ENCODE measurements at places on chromosomes 6 and 20.

GRCh38 chr20:23146181-23146580 lies 60.1 kb upstream of the CD93 start:
- DNase-seq, result no peak

DNA sequence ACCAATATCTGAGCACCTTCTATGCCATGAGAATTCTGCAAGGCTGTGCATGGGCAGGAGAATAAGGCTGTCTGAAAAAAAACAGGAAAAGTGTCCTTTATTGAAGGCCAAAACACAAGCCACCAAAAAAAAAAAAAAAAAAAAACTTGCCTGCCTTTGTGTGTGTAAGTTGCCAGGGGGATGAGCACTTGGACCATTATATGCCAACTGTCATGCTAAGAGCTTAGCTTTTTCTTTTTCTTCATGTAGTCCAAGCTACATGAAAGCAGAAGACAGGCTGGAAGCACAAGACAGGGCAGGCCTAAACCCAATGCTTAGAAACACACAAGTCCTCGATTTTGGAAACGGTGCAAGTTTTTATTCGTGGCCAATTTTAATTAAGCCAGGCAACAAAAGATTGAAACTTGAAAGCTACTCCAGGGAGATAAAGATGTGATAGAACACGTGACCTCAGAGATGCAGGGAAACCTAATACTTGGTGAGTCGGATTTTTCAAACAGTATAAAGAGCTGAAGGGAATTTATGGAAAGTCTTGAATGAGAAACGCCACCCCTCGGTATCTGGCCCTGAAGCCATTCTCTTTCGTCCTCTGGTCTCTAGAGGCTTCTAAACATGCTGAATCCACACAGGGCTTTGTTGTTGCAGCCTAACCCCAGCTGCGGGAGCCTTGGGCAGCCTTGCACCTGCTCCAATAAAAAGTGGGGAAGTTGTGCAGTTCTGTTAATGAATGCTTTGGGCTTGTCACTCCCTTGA lies 8.6 kb downstream of the BMP7 start:
- no peak for DNase-seq

GRCh38 chr6:134415656-134416055 lies 97.7 kb upstream of the SGK1 start:
- no peak for DNase-seq

DNA sequence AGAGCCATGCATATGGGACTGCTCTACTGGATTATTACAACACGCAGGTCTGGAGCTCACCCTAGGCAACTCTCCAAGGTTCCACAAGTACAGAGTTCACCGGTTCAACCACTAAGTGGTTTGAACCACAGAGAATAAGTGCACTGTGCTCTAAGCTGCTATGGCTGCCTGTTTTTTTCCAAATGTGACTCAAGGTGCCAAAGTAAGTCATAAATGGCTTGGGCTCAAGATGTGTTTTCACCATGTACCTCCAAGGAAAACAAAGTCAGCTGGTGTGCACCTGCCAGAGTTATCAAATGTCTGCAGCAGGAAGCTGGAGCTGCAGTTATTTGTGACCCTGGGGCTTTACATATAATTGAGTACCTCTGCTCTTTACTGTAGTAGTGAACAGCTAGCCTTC lies 76.7 kb downstream of the PREP start:
- no peak for DNase-seq

DNA sequence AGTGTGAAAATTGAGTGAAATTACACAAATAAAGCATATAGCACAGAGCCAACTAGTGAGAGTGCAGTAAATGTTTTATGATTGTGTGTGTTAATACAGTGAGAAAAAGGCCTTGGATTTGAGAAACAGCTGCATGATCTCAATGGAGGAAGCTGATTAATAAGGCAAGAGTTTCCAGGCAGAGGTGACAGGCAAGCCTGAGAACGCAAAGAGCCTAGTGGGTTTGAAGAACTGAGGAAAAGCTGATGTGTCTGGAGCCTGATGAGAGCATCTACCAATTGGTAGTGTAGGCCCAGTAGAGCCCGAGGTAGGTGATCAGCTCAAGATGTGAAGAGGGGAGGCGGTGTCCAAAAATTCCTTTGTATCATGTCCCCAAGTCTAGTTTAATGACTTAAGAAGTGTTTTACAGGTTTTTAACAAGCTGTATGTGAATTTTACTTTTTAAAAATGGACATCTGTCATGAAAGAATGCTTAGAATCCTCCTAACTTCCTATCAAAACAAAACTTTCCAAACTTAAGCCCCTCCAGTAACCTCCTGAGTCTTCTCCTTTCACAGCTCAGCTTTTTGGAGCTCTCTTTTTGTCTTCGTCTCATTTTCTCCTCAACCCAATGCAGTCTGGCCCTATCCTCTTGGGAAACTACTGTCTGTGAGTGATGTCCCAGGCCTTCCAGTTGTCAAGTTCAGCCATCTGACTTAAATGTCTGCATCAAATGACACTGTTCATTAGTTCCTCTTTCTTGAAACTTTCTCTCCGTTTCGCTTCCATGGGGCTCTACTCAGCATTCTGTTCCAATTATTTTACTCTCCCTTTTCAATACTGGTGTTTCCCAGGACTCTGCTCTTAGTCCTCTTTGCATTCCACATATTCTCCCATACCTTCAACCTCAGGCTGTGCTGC lies 1.2 kb downstream of the CDC40 start:
- DNase-seq, result no peak

DNA sequence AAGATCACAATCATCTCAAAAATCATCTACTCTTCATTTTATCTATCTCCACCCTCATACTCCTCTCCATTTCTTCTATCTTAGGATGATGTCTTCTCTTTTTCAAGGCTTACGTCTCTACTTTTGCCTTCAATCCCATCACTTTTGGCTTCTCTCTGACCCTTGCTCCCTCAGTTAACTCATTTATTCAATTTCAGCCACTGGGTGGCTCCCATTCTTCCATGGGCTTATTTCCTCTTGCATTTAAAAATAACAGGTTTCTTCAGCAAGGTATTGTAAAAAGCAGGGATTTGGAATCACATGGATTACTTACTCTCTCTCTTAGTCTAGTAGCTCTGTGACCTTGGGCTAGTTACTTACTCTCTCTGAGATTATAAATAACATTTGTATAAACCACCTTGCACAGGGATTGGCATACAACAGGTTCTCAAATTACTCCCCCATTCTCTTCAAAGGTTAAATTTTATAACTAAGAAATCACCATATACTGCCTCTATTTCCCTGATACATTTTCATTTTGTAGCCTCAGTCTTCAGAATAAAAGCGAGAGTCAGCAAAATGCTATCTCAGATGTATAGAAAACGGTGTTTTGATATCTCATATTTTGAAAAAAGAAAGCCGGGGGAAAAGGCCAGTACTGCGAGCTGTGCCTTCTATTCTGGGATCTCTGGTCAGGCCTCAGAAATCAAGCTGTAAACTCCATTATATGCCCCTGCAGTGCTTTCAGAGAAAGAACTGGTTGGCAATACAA lies 5.5 kb downstream of the ZSCAN12 start:
- DNase-seq, result no peak

- no peak for DNase-seq
These were observed 10.1 kb upstream of the TRAM2 start for GRCh38 chr6:52587001-52587400.

DNA sequence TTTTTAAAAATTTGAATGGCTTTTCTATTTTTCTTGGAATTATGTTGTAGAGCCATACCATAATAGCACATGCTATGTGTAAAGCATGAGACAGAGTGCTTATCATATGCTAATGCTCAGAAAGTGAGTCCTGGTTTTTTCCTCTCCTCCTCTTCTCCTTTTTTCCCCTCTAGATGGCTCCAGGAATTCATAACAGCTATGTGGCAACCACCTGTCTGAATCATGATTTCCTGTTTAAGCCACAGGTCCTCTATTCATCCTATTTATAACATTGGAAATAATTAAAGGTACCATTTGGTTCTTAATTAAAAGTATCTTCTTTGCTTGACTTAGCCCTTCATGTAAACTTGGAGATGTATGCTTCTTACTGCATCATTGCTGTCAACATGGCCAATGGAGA lies 260.0 kb upstream of the MAP3K7 start:
- no peak for DNase-seq

DNA sequence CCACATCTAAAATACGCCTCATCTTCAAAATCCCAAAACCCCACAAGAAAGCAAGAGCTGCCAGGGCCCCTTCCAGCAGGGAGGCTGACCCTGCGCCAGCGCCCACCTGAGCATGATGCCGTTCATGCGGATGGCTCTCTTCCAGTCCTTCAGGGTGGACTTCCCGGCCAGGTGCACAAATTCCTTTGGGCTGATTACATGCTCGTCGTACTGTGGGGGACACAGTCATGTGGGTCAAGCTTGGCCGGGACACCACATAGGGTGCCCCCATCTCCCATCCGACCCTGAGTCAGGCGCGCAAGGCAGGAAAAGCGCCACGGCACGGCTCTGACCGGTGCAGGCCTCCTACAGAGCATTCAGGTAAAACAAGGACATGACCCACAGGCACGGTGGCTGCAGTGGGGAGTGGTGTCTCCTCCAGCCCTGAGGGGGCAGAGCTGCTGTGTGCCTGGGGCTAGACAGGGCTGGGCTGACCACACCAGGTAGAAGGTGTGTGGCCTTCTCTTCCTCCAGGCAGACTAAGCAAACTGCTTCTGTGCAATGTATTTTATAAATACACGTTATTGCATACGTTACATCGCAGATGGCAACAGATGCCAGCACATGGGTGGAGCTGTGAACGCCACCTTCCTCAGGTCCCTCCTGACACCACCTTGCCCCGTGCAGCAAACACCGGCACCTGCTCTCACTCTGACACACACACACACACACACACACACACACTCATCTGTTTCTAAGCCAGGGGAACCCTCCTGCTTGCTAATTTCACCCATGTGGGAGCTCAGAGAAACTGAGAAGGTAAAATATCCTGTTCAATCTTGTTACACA lies 23.8 kb upstream of the HELZ2 start:
- DNase-seq, result no peak

GRCh38 chr20:20259533-20259932 lies 108.4 kb upstream of the INSM1 start:
- DNase-seq, result no peak

- DNase-seq, result no peak
These were observed 8.8 kb upstream of the TPD52L1 start for GRCh38 chr6:125144822-125145221.

DNA sequence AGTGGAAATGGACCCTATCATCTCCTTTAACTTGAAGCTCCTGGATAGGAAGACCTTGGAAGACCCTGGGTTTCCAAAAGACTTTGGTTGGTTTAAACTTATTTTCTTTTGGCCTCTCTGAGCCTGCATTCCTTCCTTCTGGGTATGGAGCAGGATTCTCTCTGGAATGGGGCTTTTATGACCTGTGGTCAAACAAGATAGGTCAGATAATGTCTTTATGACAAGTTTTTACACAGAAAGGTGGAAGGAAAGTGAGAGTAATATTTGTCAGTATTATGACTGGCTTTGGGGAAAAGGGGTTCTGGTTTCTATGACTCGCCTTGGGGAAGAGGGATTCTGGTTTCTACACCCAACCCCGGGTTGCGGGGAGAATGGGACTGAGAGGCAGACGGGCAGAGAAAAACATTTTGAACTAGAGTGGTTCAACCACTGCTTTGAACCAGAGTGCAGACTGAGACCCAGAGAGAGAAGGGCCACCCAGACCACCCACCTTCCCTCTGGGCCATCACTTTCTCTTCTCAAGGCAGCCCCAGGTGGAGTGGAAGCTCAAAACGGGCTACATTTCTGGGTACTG lies 37.6 kb upstream of the KCNK5 start:
- no peak for DNase-seq

DNA sequence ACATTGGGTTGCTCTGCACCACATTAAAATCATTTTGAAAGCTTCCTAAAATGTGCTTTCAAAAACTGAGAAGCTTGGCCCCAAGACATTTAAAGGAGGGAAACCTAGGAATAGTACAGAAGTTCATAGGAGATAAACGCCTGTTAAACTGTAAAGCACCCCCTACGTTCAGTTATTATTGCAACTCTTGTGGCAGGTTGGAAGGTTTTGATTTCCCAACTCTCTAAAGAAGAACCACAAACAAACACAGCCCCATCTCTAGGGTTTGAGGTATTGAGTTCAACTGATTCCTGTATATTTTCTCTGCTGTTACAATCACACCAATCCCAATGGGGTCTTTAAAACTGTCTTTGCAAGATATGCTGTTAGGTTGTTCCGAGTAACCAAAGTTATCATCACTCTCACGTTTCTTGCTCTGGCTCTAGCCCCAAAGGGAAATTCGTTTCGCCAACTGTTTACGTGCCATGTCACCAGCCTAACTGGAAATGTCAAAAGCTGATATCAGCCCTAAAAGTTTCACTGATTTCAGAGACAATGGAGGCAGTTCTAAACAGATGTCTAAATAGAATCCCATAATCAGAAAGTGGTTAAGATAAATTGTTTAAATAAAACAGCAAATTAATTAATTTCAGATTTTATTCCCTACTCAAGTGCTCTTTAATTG lies 12.1 kb downstream of the TFAP2A start:
- no peak for DNase-seq

GRCh38 chr6:126633373-126633772 lies 293.5 kb downstream of the CENPW start:
- no peak for DNase-seq

- DNase-seq, result no peak
These were observed 27.2 kb upstream of the SYNJ2 start for GRCh38 chr6:157954150-157955117.

DNA sequence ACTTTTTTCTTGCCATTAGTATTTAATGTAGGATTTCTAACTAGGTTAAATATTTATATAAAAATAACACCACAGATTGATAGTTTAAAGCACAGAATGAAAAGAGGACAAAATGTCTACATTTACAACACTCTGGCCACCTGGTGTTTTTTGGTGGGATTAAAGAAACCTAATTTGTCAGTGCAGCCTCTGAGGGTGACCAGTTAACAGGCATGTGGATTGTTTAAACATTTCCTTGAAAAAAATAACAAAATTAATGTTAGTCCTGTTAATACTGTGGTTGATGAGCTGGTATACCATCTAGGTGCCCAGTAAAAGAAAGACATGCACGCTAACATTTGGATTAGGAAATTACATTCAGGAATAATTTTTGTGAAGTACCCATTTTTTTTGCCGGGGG lies 8.8 kb downstream of the SLC9A8 start:
- no peak for DNase-seq

- DNase-seq, result no peak
These were observed 1.6 kb upstream of the QKI start for GRCh38 chr6:163412801-163413344.
